ENCODE measurements at places on chromosomes 3 and 15.

DNA sequence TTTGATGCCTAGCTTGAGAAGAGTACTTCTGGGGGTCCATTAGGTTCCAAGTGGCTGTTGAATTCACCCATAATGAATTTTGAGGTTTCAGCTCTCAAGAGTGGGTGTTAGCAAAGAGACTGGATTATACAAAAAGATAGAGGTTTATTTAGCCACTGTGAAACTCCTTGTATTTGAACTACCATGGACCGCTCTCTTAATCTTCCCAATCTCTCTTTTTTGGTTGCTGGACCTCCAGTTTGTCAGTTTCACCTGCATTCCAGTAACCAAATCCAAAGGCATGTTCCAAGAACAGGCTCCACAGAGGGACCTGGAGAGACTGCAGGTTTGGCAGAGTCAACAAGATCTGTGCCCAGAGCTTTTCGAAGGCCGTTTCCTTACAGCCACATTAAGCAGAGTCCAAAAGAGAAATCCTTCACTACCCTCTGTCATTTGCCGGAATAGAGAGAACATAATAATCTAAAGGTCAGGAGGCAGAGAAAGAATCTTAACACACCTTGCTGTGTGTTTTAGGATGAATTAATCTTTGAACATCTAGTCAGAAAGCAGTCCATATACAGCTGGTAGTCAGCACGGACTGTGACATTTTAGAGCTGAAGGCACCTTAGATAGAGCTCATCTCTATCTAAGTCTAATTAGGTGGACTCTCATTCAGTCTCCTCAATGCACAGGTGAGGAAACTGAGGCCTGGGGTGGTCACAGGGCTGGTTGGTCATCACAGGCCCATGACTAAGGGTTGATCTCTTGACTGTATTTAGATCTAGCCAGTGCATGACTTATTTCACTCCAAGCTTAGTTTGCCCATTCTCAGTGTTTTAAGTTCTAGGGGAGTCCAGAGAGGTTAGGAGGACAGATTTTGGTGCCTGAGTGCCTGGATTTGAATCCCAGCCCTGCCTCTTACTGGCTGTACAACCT lies 1.3 kb downstream of the ABHD2 start:
- no peak for DNase-seq

GRCh38 chr3:4986782-4987537 lies 7.7 kb downstream of the BHLHE40 start:
- DNase-seq = peak; percentile 42

GRCh38 chr3:112675349-112675748 lies 34.4 kb upstream of the CCDC80 start:
- DNase-seq = no peak

GRCh38 chr15:51260202-51260601 lies 78.2 kb downstream of the CYP19A1 start:
- no peak for DNase-seq

- peak; percentile 32 for DNase-seq
Measured at GRCh38 chr3:179563271-179563783, 601 bp downstream of the ACTL6A start.

GRCh38 chr3:115862849-115863248 lies 239.5 kb downstream of the GAP43 start:
- DNase-seq = no peak

- DNase-seq = no peak
Measured at GRCh38 chr3:154059833-154060232, 61.4 kb upstream of the ARHGEF26 start.

DNA sequence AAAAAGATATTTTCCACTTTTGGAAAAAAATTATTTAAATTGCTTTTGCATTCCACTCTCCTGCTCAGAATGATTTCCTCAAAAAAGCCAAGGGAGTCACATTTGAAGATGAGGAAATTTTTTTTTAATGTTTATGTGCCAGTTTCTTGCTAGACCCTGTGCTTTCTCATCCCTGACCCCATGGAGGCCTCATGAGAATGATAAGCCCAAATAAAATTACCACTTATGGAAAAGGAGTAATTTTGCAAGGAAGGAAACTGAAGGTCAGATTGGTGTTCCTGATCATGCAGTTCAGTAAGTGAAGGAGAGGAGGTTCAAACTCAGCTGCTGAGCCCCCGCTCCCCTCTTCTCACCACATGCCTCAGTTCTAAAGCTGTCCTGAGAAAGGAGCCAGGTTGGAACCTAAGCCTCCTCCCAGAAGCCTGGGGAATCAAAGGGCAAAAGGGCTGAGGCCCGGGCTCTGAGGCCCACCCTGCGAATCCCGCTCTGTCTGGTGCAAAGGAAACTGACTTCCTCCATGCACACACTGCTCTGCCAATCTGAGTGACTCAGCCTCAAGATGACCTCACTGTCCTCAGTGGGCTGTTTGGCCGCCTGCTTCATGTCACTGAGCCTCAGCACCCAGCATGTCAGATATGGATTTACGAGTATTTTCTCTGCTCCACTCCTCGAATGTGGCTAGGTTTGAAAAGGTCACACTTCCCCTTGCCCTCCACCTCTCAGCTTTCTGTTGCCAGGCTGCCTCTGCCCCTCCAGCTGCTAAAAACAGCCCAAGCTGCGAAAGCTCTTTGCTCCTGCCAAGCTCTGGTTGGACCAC lies 56.9 kb upstream of the FLNB start:
- no peak for DNase-seq

DNA sequence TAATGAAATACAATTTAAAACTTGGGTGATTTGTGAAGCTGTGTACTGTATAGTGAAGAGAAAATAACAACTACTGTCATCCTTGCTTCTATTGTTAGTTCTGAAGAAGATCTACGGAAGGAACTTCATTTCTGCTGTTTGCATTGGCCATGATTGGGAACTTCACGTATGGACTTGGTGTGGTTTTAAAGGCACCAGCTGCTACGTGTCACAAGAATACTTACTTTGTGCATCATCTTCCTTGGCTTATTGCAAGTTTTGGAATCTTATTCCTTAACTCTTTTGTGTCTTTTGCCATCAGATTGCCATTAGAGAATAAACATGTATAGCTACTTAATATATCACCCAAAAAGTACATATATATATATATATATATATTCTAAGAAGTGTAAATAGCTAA lies 75.0 kb upstream of the VEPH1 start:
- no peak for DNase-seq

DNA sequence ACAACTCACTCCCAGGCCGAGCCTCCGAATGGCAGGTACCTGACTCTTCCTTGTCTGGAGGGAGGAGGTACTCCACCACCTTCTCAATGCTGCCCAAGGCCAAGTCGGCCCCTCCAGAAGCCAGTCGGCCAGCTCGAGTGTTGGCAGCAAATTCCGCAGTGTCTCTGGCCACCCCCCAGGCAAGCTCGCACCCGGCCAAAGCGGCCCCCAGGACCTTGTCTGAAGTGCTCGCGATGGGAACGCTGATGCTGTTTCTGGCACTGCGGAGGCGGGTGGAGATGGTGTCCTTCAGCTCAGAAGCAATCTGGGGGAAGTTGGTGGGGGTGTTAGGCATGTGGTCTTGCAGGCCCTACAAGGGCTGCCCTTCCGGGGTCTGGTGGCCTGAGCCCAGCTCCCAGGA lies 9.2 kb downstream of the PLIN1 start:
- no peak for DNase-seq

- no peak for DNase-seq
Measured at GRCh38 chr15:41999290-42000285, 21.3 kb downstream of the PLA2G4E start.

- DNase-seq = no peak
Measured at GRCh38 chr15:97652041-97652440, 308.5 kb upstream of the ARRDC4 start.

DNA sequence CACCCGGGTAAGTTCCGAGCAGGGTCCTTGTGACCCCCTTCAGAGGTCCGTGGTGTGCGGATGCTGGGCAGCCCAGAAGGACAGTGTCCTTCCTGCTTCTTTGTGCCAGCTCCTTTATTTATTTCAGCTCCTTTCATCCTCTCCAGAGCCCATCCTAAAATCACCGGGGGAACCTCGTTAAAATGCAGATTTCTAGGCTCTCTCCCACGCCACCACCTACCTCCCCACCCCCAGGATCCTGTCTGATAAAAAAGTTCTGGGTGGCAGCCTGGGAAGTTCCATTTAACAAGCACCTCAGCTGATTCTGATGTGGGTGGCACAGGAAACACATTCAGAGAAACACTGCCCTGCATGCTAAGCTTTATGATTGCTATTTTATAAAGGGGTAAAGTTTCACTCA lies 12.5 kb upstream of the IGF1R start:
- DNase-seq = no peak

- DNase-seq = no peak
Measured at GRCh38 chr15:48627260-48627940, 18.1 kb downstream of the FBN1 start.

DNA sequence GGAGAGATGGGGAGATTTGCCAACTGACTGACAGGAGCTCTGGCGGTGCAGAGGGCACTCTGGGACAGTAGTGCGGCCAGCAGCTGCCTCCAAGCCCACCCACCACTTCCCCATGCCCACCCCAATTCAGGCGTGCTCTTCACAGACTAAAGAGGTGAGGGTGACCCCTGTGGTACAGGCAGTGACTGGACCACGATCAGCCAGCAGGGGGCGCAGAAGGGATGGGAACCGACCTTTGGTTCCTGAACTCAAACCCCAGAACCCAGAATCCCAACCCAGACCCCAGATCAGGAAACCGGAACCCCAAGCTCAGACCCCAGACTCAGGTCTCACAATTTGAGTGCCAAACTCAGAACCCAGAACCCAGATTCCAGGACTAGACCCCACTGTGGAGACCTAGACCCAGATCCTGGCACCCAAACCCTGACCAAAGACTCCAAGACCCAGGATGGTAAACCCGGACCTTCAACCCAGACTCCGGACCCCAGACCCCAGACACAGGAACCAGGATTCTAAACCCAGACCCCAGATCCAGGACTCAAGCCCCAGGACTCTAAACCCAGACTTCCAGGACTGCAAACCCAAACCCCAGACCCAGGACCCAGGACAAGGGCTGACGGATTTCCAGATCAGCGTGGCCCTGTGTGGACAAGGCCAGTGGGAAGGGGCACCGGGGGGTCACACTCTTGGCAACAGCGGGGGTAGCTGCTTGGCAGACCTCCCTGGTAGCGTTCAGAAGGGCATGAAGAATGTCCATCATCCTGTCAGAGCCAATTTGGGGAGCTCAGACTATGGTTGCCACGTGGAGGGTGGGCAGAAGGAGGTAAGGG lies 3.7 kb upstream of the MYL3 start:
- DNase-seq = peak; percentile 83

DNA sequence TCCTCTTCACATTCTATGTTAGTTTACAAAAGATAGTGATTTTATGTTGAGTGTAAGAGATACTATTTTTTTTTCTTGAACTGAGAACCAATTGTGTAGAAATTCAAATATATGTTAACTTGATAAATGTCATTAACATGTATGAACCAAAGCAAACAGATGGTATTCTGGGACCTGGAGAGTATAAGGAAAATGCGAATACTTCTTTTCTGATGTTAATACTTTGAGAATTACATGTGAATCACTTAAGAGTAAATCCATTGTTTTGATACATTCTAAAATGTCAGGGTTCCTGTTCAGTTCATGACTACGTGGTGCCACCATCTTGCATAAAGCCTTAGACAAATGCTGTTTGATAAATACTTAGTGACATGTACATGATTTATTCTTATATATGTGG lies 541.3 kb downstream of the FGF12 start:
- DNase-seq = no peak

DNA sequence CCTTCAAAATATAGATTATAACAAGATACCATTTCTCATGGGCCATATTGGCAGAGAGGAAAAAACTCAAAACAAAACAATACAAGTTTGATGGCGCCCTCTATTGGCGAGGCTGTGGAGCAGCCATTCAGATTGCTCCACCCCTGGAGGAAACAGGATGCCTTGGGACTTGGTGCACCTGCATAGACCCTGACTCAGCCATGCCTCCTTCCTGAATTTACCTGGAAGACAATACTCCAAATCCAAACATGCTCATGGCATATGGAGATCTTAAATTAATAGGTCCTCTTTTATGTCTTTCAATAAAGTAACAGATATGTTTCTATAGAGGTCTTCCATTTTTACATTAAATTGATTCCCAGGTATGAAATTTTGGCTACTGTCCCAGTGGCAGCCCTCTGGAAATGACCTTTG lies 90.0 kb downstream of the APBA2 start:
- peak; percentile 50 for DNase-seq

GRCh38 chr3:127666676-127667075 lies 6.1 kb upstream of the ABTB1 start:
- DNase-seq = no peak

DNA sequence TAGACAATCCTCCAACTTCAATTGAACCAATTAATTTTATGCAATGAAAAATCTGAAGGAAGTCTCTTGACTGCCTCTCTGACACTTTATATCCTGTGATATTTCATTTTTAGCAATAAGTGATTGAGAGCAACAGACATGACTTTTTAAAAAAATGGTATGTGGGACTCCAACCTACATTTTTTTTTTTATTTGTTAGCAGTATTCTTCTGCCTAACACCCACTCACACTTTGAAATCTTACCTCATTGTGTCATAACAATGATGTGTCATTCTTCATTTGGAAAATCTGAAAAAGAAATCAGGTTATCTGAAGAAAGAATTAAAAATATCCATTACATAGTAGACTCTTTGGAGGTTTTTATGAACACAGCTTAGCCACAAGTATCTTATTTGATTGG lies 541.3 kb upstream of the KCNMB2 start:
- DNase-seq = no peak

- DNase-seq = no peak
Measured at GRCh38 chr15:85394554-85395333, 14.3 kb downstream of the AKAP13 start.

- no peak for DNase-seq
Measured at GRCh38 chr3:151584566-151584965, 123.7 kb upstream of the IGSF10 start.

DNA sequence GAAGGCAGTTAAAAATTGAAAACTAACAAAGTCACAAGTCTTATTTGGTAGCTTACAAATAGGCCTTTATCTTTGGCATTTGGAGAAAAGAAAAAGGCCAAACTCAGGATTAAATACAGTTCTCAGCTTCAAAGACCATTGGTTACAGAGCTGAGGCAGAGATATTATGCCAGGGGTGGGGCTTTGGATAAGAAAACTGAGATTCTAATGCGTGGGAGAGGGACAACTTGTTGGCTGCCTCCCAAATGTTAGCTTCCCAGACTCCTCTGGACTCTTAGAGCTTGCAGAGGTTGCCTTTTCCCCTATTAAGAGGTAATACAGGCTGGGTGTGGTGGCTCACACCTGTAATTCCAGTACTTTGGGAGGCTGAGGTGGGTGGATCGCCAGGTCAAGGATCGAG lies 231.8 kb downstream of the SQOR start:
- no peak for DNase-seq

DNA sequence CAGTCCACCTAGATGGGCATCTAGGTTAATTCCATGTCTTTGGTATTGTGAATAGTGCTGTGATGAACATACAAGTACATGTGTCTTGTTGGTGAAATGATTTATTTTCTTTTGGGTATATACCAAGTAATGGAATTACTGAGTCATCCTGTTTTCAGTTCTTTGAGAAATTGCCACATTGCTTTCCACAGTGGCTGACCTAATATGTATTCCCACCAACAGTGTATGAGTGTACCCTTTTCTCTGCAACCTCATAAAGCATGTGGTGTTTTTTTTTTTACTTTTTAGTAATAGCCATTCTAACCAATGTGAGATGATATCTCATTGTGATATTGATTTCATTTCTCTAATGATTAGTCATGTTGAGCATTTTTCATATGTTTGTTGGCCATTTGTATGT lies 86.0 kb upstream of the NDN start:
- no peak for DNase-seq

- no peak for DNase-seq
Measured at GRCh38 chr15:63226155-63226883, 36.9 kb downstream of the RAB8B start.

GRCh38 chr3:21256932-21257331 lies 494.1 kb downstream of the ZNF385D start:
- no peak for DNase-seq

- DNase-seq = no peak
Measured at GRCh38 chr15:46523701-46524100, 888.9 kb downstream of the SQOR start.
